Stimulated activated CD4-positive, alpha-beta T cell treated with anti-CD3 and anti-CD28 coated beads, TNF-alpha, amount 100 ng/mL, for 1 hour (primary cell): ENCODE measurements at places on chromosomes 4 and X.

- no peak for DNase-seq
Measured at GRCh38 chr4:176363072-176363471, 43.3 kb downstream of the SPCS3 start.

GRCh38 chrX:65586491-65586890 is 51.9 kb upstream of the LAS1L start:
- no peak for DNase-seq

- no peak for DNase-seq
Measured at GRCh38 chr4:184536065-184536880, 61.9 kb upstream of the IRF2 start.

DNA sequence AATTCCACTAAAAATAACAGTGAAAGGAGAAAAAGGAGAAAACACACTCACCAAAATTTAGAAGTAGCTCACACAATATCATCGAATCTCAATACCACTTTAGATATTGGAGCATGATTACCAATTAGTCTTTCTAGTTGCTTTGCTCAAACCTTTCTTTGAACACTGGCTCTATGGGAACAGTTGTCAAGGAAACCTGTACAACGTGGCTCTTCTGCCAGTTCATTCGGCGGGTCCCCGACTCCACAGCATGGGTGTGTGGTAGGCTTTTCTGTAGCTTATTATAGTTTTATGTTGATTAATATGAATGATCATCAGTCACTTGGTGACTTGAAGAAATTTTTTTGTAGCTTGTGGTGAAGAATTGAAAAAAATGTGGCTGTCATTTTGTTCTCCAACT is 50.2 kb upstream of the TMEM150C start:
- no peak for DNase-seq

DNA sequence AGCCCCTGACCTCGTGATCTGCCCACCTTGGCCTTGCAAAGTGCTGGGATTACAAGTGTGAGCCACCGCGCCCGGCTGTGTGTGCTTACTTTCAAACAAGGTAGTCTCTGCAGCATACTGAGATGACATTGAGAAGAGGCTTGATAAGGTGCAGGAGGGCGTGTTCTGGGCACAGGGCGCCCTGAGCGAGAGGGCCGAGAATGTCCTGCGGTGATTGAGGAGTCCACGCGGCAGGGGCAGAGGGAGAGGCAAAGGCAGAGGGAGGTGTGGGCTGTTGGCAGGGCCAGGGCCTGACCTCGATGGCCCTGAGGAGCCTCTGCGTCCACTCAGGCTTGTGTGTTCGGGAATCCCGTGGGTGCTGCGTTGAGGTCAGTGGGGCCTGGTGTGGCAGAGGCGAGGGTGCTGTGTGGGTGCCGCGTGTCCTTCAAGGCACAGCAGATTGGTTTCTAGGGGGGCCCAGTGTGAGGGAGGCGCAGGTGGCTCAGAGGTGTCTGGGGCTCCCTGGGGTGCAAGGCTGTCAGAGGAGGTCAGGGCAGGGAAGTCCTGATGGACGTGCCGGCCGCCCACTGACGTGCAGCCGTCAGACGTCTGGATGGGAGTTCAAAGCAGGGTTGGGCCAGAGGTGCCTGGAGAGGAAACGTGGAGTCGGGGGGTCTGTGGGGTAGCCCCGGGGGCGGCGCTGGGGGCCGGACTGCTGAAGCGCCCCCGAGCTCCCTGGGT is 12.1 kb downstream of the PCGF3 start:
- no peak for DNase-seq

DNA sequence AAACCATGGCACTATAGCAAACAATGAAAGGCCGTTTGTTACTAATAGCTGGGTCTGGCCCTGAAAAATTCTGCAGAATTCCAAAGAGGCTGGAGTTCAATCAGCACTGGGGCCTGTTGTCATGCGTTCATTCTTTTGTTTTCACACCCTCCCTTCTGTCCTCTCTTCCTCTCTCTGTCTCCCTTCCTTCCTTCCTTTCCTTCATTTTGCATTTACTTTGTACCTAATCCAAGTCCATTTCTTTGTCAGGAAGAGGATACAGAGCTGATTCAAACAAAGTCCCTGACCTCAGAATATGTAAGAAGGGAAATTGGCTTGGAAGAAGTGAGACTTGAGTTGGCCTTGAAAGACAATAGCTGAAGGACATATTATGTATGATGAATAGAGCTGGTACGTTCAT is 119.6 kb upstream of the LDB2 start:
- DNase-seq: no peak

GRCh38 chrX:100864657-100865391 is 9.3 kb downstream of the NOX1 start:
- DNase-seq: no peak

GRCh38 chr4:47032405-47033106 is 1.2 kb downstream of the GABRB1 start:
- DNase-seq: no peak

DNA sequence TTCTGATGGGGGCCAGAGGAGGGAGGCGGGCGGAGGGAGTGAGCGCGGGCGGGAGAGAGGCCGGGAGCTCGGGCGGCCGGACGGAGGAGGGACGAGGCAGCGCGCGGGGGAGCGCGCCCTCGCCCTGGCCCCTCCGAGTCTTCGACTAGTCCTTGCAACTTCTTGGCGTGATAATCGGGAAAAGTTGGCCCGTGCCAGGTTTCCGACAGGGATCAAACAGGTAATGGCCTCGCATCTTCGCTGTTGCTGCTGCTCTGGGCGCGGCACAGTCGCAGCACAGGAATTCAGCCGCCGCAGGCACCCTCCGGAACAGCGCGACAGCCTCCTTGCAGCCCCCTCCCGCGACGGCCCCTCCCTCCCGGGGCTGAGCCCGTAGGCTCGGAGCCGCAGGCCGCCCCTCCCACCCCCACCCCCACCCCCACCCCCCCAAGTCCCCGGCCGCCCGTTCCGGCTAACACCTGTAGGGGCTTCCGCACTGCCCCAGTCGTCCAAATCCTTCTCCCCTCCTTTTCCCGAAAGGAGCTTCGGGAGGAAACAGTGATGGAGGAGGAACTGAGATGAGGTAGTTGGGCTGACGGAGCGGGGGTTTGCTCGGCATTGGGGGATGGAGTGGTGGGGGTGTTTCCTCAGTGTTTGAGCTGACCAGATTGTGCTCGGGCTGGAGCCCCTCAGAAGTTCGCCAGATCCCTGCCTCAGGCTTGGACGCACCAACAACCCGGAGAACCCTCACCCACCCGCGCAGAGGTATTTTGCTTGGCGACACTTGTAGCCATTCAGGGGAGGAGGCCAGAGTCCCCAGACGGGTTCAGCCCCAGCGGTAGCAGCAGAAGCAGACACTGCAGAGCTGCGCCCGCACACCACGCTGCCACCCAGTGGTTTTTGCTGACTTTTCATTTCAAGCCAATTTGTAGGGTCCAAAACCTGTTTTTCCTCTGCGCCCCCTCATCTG is at the start of gene FGF13:
Gene FGF13, minus strand, starts transcription at position 319 of the 949 bp plus-strand sequence. CDS start 714 bp downstream, outside the sequence.
- DNase-seq: no peak

DNA sequence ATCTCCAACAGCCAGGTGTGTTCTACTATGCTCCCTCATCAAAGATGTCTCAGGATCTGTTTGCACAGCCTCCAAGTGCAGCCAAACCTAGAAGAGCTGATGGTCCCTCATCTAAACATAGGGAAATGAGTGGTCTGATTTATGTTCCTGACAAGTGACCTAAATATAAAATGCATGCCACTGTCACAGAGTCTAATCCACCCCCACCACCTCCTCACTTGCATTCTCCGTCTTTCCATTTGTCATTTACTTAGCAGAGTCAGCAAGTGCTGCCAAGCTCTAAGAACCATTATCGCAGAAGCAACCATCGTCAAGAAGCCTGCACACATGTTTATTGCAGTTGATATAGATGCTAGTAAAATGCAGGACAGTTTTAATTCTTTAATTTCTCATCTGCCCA is 33.1 kb upstream of the VCX3A start:
- no peak for DNase-seq

DNA sequence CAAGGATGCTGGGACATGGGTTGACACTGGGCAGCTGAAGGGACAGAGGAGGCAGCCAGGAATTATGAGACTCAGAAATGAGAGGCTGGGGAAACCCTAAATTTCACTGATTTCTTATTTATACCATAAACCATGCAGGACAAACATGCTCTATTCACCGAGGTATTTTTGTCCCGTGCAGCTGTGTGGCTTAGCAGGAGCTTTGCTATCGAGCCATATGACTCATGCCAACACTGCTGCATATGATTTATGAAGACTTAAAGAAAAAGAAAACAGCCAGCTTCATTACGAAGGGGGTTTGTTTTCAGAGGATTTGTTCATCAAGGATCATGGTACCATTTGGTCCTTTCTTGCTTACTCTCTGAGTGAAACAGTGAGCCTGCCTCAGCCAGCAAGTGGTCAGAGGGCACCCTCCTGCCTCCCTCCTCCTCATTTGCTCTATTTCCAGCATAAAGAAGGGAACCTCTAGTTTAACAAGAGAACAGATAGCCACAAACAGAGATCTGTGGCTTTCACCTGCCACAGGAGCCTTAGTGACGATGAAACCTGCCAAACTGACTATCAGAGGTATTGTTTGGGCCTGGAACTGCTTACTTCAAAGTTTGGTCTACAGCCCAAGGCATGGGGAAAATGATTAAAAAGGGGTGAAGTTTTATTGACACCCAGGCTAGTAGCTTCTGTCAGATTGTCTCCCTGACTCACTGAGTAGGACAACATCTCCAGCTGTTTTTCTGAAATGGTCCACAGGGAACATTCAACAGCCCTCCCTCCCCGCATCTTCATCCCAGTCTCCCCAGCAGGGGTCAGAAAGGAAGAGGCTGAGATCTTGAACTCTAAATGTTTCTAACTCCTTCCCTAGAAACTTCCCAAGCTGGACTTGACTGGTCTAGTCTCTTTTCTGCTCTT is 80.1 kb upstream of the MAML3 start:
- DNase-seq: no peak

DNA sequence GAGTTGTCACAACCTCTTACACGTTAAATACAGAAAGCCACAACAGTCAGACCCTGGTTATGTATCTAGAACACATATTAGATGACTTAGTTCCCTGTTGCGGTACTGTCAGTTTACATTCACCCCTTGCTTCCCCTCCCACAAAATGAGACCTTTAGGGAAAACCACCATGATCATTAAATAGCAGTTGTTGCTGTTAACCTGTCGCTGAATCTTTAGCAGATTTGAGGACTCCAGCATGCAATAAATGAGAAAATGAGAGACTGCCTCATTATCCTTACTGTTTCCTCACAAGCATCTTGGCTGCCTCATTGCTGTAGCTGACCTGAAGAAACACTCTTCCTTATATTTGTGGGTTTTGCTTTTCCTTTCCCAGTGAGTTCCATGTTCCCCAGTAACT is 77.8 kb downstream of the HOPX start:
- no peak for DNase-seq

DNA sequence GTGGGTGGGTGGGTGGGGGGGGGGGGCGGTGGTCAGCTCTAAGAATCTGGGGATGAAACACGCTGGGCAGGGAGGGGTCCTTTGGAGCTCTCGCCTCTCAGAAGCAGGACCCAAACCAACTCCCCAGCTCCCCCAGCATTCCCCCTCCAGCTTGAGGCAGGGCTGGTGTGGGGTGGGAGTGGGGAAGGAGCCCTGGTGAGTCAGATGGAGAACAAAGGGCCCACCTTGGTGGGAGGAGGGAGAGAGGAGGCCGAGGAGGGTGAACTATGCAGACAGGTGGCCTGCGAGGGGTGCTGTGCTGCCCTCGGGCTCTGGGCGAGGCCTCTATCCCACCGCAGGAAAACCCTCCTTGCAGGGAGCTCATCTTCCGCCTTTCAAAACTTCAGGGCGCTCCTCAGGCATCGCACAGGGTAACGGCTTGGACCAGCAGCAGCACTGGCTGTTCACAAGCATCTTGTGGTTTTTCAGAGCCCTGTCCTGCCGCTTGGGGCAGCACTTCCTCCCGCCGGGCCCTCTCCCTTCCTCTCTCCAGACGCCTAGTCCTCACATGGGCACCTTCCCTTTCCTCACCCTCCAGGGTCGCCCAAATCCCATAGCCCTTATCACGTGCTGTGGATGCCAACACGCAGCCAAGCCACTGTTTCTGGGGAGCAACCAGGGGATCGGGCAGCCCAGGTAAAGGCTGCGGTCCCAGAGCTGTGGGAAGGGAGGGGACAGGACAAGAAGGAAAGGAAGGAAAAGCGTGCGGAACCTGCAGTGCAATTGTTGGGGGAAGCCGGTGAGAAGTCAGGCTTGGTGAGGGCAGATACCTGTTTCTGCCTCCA is 34.0 kb upstream of the GRPEL1 start:
- no peak for DNase-seq

- DNase-seq: no peak
Measured at GRCh38 chr4:40990236-40990898, 224.0 kb downstream of the APBB2 start.
